Breast epithelium (tissue), 4 donors: ENCODE measurements at places on chromosomes 1 and 21. TPM values are rescaled to one million over a fixed set of nuclear protein-coding genes. Genes with fewer than 3 reads are reported as not detected.

DNA sequence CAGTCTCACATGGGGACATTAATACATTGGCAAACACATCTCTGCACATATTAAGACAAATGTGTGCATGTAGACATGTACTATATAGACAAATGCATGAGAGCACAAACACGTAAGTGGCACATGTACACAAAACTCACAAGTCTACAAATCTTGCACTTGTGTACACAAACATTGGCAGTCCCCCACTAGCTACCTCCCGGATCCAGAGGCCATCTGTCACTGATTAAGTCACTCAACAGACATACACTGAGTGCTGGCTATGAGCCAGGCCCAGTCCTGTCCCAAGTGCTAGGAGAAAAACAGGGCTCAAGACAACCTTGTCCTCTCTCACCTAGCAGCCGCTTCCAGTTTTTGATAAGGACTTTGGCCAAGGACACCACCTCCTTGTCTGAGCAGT lies 7.0 kb downstream of the TCEA3 start:
- DNase-seq: no peak

DNA sequence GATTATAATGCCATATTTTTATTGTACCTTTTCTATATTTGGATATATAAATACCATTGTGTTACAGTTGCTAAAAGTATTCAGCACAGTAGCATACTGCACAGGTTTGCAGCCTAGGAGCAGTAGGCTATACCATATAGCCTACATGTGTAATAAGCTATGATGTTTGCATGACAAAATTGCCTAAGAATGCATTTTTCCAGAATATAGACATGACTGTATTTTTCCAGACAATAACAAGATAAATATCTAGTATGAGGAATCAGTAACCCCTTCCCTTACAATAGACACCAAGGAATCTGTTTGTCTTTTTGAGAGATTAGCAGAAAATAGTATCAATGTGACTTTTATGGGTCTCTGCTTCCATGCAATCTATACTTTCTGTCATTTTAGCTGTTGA lies 228.6 kb downstream of the GRIK1 start:
- no peak for DNase-seq

- no peak for DNase-seq
Measured at GRCh38 chr21:43728154-43728466, 9.2 kb downstream of the PDXK start.

DNA sequence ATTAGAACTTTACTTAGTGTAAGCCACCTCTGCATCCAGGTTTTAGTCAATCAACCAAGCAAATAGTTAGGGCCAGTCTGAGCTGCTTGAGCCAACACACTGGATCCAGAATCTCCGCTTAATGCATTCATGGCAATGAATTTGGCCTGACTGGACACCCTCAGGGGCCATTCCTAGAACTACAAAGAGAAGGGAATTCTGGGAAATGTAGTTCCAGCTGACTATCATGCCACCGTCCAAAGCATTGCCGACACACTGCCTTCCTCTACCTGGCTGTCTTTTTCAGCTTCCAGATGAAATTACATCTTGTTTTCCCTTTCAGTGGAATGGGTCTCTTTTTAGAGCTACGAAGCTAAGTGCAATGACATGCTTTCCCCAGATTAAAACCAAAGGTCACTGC lies 163.0 kb upstream of the IGSF21 start:
- no peak for DNase-seq

DNA sequence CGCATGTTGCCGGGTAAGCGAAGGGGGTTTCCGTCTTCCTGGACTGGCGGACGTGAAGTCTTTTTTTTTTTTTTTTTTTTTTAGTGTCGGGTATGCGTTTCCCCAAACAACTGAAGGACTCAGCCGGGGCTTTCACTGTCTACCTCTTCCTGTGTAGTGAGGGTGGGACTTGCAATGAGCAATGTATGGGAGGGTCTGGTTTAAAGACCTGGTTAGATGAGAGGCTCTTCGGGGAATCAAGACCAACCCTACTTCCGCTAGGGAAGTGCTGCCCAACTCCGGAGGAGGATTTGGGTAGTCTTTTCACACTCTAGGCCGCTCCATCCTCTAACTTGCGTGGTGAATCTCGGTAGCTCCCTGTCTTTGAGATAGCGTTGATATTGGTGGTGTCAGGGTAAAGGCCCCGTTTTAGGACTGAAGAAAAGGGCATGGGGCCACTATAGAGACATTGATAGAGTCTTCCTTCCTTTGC lies 754 bp downstream of the PRRC2C start:
- DNase-seq: peak; percentile 22

- no peak for DNase-seq
Measured at GRCh38 chr1:229334716-229335115, 8.1 kb downstream of the CCSAP start.

- DNase-seq: no peak
Measured at GRCh38 chr1:179779645-179780272, 36.7 kb downstream of the FAM163A start.

DNA sequence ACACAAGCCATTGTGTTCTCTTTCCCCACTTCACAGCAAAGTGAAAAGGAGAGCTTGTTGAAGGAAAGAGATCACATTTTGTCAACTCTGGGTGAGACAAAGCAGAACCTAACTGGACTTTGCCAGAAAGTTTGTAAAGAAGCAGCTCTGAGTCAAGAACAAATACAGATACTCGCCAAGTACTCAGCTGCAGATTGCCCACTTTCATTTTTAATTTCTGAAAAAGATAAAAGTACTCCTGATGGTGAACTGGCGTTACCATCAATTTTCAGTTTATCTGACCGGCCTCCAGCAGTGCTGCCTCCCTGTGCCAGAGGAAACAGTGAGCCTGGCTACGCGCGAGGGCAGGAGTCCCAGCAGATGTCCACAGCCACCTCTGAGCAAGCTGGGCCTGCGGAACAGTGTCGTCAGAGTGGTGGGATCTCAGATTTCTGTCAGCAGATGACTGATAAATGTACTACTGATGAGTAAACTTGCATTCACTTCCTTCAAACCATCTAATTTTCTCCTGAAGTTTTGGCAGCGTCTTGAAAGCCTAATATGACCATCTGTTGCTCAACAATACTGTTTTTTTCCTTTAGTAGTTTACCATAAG lies 43.7 kb downstream of the BACH1 start:
- DNase-seq: no peak

GRCh38 chr1:93728480-93729131 lies 47.0 kb upstream of the BCAR3 start:
- no peak for DNase-seq

DNA sequence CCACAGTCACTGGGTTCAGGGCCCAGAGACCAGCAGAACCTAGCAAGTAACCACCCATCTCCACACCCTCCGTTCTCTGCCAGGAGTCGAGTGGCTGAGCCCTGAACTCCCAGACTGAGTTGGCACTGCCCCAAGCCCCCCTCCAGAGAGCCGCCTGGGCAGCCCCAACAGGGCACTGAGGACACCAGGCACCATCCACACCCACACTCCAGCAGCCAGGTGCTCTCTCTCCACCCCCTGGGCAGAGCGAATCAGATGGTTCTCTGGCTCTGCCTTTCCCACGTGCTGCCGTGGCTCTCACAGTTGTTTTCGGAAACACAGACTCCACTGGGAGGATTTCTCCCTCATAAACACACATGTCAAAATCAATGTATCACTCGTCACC lies 13.6 kb downstream of the WDR4 start:
- DNase-seq: no peak

DNA sequence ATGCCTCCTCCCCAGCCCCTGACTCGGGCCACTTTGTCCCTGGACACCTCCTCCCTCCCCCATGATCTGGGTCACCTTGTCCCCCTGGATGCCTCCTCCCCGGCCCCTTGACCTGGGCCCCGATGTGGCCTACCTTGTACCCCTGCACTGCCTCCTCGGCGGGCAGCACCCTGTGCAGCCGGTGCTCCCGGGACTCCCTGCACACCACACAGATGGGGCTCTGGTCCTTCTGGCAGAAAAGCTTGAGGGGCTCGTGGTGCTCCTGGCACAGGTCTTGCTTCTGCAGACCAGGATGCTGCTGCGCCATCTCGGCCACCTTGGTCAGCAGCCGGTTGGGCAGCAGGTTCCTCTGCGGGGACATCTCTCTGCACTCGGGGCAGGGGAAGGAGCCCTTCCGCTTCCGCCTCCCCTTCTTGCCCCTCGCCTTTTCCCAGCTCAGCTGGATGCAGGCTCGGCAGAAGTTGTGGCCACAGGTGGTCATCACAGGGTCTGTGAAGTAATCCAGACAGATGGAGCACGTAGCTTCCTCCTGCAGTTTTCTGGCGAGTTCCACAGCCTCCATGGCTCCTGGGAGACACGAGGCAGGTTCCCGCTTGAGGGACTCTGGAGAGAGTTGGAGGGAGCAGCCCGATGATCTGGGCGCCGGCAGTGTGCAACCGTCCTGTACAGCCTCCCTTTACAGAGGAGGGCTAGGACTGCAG lies 2.0 kb downstream of the TRIM17 start:
- no peak for DNase-seq

- no peak for DNase-seq
Measured at GRCh38 chr1:223291796-223292195, 72.2 kb downstream of the SUSD4 start.

- DNase-seq: no peak
Measured at GRCh38 chr1:53391982-53392381, 64.1 kb upstream of the LRP8 start.

DNA sequence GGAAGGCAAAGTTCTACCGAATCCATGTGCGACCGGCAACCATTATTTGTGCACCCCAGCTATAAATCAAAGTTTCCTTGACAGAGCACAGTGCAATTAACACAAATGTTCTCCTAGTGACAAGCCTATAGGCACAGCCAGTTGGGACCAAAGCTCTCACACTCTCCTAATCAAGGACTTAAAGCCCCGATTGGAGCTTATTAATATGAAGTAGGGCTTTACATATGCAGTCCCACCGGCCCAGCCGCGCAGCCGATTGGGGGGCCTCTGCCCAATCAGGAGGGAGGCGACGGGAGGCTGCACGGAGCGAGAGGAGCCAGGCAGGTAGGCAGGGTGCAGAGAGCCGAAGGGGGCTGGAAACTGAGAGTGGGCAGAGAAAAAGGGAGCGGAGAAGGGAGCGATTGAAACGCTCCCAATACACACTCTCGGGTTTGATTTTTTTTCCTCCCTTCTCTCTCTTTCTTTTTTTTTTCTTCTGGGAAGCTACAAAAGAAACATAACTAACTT lies at the start of gene ESRRG:
TSS of gene ESRRG (minus strand) at position 156 of the 507 bp plus-strand sequence. CDS start at position 26, 130 bp downstream.
- peak; percentile 38 for DNase-seq

GRCh38 chr1:234199476-234200127 lies 173.7 kb upstream of the COA6 start:
- DNase-seq: no peak

DNA sequence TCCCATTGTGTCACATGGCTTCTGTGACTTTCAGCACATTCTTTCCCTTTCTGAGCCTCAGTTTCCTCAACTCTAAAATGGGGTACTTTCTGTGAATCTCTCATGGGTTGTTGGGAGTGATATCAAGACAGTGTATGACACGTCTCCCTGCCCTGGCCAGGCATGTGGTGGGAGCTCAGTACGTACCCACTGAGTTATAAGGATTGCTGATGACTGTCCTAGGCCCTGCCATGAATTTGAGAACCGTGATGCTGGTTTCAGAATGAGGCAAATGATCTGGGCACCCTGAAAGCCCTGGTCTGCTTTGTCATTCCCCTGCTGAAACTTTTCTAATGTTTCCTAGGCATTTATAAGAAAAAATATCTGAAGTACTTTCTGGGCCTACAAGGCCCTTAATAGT lies 3.6 kb downstream of the ZNF362 start:
- no peak for DNase-seq

GRCh38 chr1:147648933-147649332 lies 21.4 kb downstream of the ACP6 start:
- DNase-seq: no peak

- no peak for DNase-seq
Measured at GRCh38 chr1:9013819-9014218, 12.4 kb downstream of the SLC2A7 start.

DNA sequence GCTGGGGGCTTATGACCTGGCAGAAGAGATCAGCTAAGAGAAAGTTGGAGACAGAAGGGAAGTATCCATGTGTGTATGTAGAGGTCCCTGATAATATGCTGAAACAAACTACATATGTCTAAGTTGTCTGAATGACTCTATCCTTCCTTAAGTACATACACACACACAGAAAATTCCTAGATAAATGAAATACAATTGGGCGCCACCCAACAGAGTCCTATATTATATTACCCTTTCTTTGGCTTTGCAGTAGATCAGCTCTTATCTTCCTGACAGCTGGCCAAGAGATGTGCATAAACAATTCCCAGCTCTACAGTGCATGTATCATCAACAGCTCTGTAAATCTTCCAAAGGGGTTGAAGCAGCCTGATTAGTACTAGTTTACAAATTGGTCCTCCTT lies 40.1 kb downstream of the SORT1 start:
- DNase-seq: no peak

- no peak for DNase-seq
Measured at GRCh38 chr1:199914546-199914945, 113.0 kb upstream of the NR5A2 start.

DNA sequence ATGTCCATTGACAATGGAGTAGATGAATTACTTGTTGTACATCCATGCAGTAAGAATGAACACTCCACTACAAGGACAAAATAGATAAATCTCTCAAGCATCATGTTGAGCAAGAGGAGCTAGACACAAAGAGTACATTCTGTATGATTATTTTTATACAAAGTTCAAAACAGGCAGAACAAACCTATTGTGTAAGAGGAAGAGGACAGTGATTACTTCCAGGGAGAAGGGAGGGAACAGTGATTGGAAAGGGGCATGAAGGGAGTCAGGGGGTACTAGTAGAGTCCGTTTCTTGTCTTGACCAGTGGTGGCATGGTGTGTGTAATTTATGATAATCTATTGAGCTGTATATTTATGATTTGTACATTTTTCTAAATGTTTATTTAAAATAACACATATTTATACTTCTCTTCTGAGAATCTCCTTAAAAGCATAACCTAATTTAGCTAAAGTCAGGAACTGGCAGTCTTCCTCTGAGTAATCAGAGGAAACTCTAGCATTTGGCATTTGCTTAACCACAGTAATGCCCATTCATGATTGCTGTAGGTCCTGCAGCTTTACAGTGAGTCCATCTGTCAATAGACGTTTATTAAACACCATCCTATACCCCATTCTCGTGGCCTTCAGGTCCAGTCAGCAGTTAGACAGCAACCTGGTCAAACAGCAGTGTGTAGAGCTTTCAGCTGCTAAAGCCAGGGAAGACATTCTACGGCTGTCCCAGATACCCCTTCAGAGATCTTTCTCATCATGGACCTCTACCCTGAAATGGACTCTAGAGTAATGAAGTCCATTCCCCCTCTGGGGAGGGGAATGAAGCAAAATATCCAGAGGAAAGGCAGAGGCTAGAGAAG lies 114.1 kb upstream of the GALNT2 start:
- DNase-seq: no peak

- no peak for DNase-seq
Measured at GRCh38 chr1:3084726-3085125, 15.7 kb downstream of the PRDM16 start.

- peak; percentile 23 for DNase-seq
Measured at GRCh38 chr1:177209357-177209756, 38.6 kb downstream of the BRINP2 start.

Gene FAM229A
- 8.8 TPM for total RNA-seq

Gene KRTAP13-3
- total RNA-seq: not detected

Gene VHLL
- total RNA-seq: not detected

Gene PRDM2
- total RNA-seq: 47.2 TPM

Gene ZC3H11A
- 124 TPM for total RNA-seq

Gene MTARC1
- total RNA-seq: 32.1 TPM

Gene ZNF684
- 4.0 TPM for total RNA-seq

Gene ADARB1
- total RNA-seq: 21.3 TPM

Gene SRSF4
- total RNA-seq: 85.2 TPM

Gene SLAMF6
- total RNA-seq: 2.6 TPM

Gene CRB1
- total RNA-seq: 0.48 TPM

Gene ALX3
- 0.66 TPM for total RNA-seq

Gene MTX1
- 41.1 TPM for total RNA-seq

Gene PLEKHN1
- 2.8 TPM for total RNA-seq

Gene GJA8
- not detected for total RNA-seq

Gene ESPN
- 11.1 TPM for total RNA-seq

Gene MAN1C1
- total RNA-seq: 6.7 TPM
